ENCODE measurements at places on chromosomes 13 and 19. TPM values are rescaled to one million over a fixed set of nuclear protein-coding genes. Genes with fewer than 3 reads are reported as not detected.

DNA sequence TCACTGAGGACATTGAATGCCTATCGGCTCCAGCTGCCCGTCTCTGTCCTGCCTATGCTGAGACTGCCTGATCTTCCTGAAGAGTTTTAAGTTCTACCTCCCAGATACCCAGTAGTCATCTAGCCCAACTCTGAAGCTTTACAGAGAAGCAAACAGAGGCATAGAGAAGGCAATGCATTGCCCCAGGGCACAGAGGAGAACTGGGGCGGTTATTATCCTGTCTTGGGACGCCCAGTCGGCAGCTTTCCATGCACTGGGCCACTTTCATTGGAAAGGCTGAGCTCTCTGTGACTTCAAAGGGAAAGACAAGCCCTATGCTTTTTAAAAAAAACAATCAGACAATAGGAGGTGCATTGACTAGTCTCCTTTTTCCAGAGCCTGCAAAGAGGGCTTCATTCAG lies 71.6 kb downstream of the HSPH1 start:
- no peaks in the 10 kb centered on the region for H3K36me3 ChIP-seq
- H3K27me3 ChIP-seq, result no peaks in the 10 kb centered on the region
- no peak overlapping the region for H3K4me3 ChIP-seq
- no peak for DNase-seq
- no peaks in the 10 kb centered on the region for H3K4me1 ChIP-seq

DNA sequence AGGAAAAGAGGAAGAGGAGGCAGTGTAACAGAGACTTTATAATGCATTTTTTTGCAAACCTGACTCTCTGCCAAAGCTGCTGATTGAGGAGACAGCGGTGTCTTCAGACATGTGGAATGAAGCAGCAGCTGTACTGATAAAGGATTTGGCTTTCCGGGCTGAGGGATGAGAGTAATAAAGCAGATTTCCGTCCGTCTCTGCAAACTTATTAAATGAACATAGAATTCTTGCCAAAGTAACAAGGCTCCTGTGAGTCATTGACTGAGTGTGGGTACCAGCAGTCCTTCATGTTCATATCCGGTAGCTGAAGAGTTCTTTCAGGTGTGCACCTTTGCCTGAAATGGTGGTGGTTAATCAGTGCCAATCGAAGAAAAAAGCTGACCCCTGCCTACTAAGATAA lies 112.6 kb downstream of the LIG4 start:
- no peak overlapping the region for H3K27ac ChIP-seq
- no peaks in the 10 kb centered on the region for H3K36me3 ChIP-seq
- H3K4me1 ChIP-seq, result no peaks in the 10 kb centered on the region
- H3K27me3 ChIP-seq, result no peaks in the 10 kb centered on the region

GRCh38 chr13:104875038-104875754 lies 1660.3 kb downstream of the EFNB2 start:
- H3K4me1 ChIP-seq, result no peaks in the 10 kb centered on the region
- DNase-seq, result no peak
- H3K27me3 ChIP-seq, result no peaks in the 10 kb centered on the region
- no peaks in the 10 kb centered on the region for H3K36me3 ChIP-seq

- no peaks in the 10 kb centered on the region for H3K4me1 ChIP-seq
- H3K27ac ChIP-seq, result no peak overlapping the region
- no peak for DNase-seq
- no peak overlapping the region for H3K4me3 ChIP-seq
- no peaks in the 10 kb centered on the region for H3K27me3 ChIP-seq
These were observed 207.4 kb downstream of the DCT start for GRCh38 chr13:94272038-94272437.

Gene C19orf73
- total RNA-seq, result 1.7 TPM

Measured in CD4-positive, alpha-beta memory T cell (primary cell).